Right atrium auricular region (tissue), 2 donors: ENCODE measurements at places on chromosomes 12 and 14. TPM values are rescaled to one million over a fixed set of nuclear protein-coding genes. Genes with fewer than 3 reads are reported as not detected.
A peak's percentile ranks its signal among the peaks of the same experiment; 100 is the strongest.

DNA sequence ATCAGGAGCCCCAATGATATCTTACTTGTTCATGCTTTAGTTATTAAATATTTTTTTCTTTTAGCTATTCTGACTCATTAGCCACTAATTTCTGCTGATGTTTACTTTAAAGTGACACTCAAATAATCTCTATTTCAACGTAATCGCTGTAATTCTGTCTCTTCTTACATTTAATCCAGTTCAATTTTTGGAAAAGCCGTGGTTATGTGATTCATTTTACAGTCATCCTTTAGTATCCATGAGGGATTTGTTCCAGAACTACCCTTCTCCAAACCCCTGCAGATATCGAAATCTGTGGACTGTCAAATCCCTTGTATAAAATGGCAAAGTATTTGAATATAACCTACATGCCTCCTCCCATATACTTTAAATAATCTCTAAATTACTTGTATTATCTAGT, 1103.4 kb downstream of the LRFN5 start:
- no peak overlapping the region for H3K27ac ChIP-seq
- no peaks in the 10 kb centered on the region for H3K4me1 ChIP-seq
- no peak for DNase-seq
- H3K27me3 ChIP-seq = no peaks in the 10 kb centered on the region
- no peak overlapping the region for H3K4me3 ChIP-seq

GRCh38 chr14:104682107-104682593, 7.3 kb upstream of the INF2 start:
- DNase-seq = no peak
- H3K27me3 ChIP-seq = no peaks in the 10 kb centered on the region
- H3K27ac ChIP-seq = peak overlapping the region; percentile 84
- no peaks in the 10 kb centered on the region for H3K4me1 ChIP-seq
- H3K4me3 ChIP-seq = peak overlapping the region; percentile 34

GRCh38 chr14:101103321-101103901, 199.9 kb upstream of the RTL1 start:
- no peak overlapping the region for H3K4me3 ChIP-seq
- H3K27ac ChIP-seq = no peak overlapping the region
- H3K4me1 ChIP-seq = no peaks in the 10 kb centered on the region
- no peaks in the 10 kb centered on the region for H3K27me3 ChIP-seq
- no peaks in the 10 kb centered on the region for H3K36me3 ChIP-seq
- DNase-seq = peak; percentile 49

GRCh38 chr12:76939701-76940100, 60.9 kb upstream of the CSRP2 start:
- H3K27ac ChIP-seq = no peak overlapping the region
- no peak for DNase-seq
- no peak overlapping the region for H3K4me3 ChIP-seq

GRCh38 chr12:68559984-68560850, 50.5 kb upstream of the RAP1B start:
- peak; percentile 85 for DNase-seq
- H3K4me1 ChIP-seq = no peaks in the 10 kb centered on the region
- H3K27ac ChIP-seq = no peak overlapping the region
- H3K36me3 ChIP-seq = no peaks in the 10 kb centered on the region
- no peaks in the 10 kb centered on the region for H3K27me3 ChIP-seq
- no peak overlapping the region for H3K4me3 ChIP-seq

The PMCH gene
- not detected for total RNA-seq

The ZNF705A gene
- not detected for total RNA-seq

DNA sequence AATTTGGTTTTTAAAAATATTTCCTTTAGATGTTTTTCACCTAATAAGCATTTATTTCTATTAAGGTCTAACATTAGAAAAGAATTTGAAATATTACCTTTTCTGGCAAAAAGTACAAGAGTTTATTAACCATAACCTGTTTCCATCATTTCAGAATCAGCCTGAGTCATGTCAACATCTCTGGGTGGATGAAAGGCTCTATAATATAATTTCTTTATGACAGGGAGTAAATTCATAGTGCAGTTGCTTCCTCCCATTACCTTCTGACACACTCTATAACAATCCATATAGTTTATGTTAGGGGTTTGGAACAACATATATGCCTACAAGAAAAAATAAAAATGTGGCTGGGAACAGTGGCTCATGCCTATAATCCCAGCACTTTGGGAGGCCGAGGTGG, 134.5 kb downstream of the SLC2A13 start:
- no peak overlapping the region for H3K27ac ChIP-seq
- H3K4me1 ChIP-seq = no peaks in the 10 kb centered on the region
- no peaks in the 10 kb centered on the region for H3K27me3 ChIP-seq

DNA sequence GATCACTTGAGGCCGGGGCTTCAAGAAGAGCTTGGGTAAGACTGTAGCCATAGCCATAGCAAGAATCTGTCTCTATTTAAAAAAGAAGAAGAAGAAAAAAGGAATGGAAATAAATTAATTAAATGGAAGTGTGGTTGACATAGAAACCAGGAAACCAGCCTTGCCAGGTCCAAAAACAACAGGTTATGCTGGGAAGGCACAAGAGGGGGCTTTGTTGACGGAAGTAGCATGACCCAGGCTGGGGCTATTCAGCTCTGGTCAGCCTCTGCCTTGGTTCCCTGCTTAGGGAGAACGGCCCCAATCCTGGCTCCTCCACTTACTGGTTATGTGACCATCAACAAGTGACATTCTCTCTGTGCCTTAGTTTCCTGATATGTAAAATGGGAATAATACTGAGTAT, 14.4 kb upstream of the GPR68 start:
- no peak for DNase-seq
- H3K4me1 ChIP-seq = peaks cover 24% of the 10 kb centered on the region
- no peaks in the 10 kb centered on the region for H3K36me3 ChIP-seq
- H3K27ac ChIP-seq = no peak overlapping the region
- H3K4me3 ChIP-seq = no peak overlapping the region

DNA sequence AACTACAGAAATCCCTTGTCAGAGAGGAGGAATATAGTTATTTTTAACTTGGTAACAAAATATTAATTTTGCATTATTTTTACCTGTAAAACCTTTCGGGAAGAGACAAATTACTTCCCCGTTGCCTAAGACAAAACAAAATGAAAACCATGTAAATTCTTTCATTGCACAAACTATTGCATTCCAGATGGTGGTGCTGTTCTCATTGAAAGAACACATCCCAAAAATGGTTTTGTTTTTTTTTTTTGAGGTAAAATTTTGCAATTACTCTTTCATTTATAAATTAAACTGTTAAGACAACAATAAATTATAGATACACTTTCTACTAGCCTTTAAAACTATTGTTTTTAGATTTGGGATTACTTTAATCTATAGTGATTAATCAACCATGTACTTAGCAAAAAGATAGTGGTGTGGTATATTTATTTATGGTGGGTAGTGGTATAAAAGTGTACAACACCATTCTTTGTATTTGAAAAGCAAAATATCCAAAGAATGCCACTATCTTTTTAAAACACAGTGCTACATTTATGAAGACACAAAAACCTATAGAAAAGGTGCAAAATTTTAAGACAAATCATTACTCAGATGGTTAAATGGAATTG, 115.5 kb downstream of the SLC38A1 start:
- H3K27me3 ChIP-seq = no peaks in the 10 kb centered on the region
- no peaks in the 10 kb centered on the region for H3K4me1 ChIP-seq

- no peaks in the 10 kb centered on the region for H3K27me3 ChIP-seq
- no peaks in the 10 kb centered on the region for H3K36me3 ChIP-seq
- H3K4me1 ChIP-seq = no peaks in the 10 kb centered on the region
- H3K4me3 ChIP-seq = no peak overlapping the region
- no peak overlapping the region for H3K27ac ChIP-seq
Observed at GRCh38 chr12:42962384-42962783, 372.8 kb upstream of the PRICKLE1 start.

The KCNH3 gene
- total RNA-seq = 0.19 TPM

DNA sequence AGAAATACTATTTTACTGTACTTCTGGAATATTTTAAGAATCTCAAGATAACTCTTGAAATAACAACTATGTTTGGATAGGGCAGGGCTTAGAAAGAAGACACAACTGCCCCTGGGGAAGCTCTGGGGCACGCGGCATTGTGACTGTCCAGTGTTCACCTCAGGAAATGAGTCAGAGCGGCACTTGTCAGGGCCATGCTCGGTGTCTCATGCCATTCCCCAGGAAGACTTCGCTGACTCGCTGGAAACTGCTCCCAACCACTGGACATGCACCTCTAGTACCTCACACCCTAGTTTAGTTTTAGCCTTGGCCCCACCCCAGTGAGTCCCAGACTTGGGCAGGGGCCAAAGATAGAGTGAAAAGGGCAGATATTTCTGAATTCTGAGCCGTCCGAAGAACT, 192.0 kb downstream of the TTC7B start:
- DNase-seq = peak; percentile 75
- H3K4me3 ChIP-seq = no peak overlapping the region
- H3K36me3 ChIP-seq = no peaks in the 10 kb centered on the region
- peak overlapping the region; percentile 72 for H3K27ac ChIP-seq
- no peaks in the 10 kb centered on the region for H3K27me3 ChIP-seq

The KCNMB4 gene
- total RNA-seq = 2.8 TPM

GRCh38 chr12:94286583-94287244, 138.3 kb downstream of the PLXNC1 start:
- H3K4me1 ChIP-seq = peaks cover 30% of the 10 kb centered on the region
- no peak overlapping the region for H3K27ac ChIP-seq
- H3K4me3 ChIP-seq = no peak overlapping the region
- DNase-seq = no peak
- H3K27me3 ChIP-seq = no peaks in the 10 kb centered on the region

The HOXC10 gene
- not detected for total RNA-seq

DNA sequence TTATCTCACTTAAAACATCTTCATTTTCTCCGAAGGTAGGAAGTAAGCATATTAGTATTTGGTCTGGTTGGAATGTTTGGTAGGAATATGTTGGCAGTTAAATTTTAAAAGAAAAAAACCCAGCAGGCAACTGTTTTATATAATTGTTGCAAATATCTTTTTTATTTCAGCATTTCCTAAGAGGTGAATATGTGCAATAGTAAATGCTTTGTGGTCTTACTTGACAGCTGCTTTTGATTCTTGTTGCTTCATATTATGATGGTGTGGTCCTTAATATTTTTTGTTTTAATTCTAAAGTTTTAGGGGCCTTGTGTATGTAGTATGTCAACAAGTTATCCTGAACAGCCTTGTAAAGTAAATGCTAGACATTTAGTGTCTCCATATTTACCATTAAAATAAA, 6.3 kb downstream of the TRAFD1 start:
- H3K4me1 ChIP-seq = no peaks in the 10 kb centered on the region
- H3K27me3 ChIP-seq = no peaks in the 10 kb centered on the region
- H3K27ac ChIP-seq = no peak overlapping the region
- no peak for DNase-seq
- H3K36me3 ChIP-seq = peaks cover 21% of the 10 kb centered on the region

- peaks cover 15% of the 10 kb centered on the region for H3K4me1 ChIP-seq
- no peak overlapping the region for H3K4me3 ChIP-seq
- no peaks in the 10 kb centered on the region for H3K36me3 ChIP-seq
- no peak for DNase-seq
- H3K27me3 ChIP-seq = no peaks in the 10 kb centered on the region
Observed at GRCh38 chr12:31897781-31898503, 61.3 kb upstream of the RESF1 start.

The CISTR gene
- total RNA-seq = not detected

- DNase-seq = no peak
- no peak overlapping the region for H3K4me3 ChIP-seq
Observed at GRCh38 chr12:27387473-27387872, 54.8 kb downstream of the BMAL2 start.

DNA sequence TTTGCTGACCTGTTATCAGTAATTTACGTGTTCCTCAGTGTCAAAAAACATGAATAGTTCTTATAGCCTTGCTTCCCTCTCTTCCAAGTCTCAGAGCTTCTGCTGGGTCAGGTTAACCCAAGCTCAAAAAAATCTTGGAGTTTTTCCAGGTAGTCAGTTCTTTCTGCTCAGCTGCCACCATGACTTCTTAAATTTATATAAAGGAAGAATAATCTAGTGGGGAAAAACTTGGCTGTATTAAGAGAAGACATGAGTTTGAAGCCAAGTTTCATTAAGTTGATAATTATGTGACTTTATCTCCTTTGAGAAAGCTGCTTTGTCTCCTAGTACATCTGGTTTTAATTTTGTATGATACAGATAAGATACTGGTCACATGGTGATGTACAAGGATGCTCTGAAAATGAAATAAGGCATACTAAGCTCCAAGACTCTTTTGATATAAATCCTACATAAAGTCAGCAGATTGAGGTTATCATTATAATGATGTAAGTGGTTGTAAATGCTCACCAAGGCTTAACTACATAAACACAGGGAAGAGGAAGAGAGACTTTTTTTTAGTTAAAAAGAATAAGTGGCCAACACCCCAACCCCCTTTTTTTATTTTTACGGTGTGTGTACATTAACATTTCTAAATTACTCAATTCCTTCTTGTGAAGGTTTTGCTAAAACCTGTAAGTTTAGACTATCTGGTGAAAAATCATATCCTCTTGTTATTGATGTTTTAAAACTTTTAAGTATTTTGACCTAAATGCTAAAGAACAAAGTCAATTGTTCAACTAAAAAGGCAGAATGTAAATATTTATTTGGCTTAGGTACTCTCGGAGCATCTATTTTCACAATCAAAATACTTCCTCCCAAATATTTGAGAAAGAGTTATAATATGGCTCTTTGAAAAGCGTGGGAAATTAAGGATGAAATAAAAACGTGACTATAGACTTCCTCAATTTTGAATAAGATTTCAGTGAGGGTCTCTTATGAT, 84.1 kb upstream of the SLC38A2 start:
- H3K27me3 ChIP-seq = no peaks in the 10 kb centered on the region
- H3K4me1 ChIP-seq = no peaks in the 10 kb centered on the region
- H3K4me3 ChIP-seq = no peak overlapping the region
- H3K36me3 ChIP-seq = no peaks in the 10 kb centered on the region
- H3K27ac ChIP-seq = no peak overlapping the region
- no peak for DNase-seq

DNA sequence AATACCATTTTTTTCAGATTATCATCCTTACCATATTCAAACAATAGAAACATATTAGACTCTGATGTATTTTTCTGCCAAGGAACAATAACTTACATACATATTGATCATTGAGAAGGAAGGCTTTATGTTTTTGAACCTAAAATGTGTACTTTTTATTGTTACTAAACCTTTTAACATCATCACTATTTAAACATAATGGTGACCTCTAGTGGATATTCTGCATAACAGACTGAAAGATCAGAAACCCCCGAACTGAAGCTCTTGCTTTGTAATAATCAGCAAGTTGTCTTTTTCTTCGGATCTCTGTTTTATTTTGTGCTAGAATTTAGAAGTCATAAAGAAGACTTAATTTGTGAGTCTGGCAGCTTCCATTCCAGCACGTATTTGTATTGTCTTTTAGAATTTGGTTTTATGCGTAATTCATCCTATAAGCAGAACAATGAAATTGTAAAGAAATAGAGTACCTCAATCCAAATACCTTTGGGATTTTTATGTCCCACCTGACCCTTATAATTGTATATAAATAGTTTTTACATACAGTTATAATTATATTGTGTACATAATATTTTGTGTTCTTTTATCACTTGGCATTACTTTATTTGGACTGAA, 125.9 kb upstream of the ATF1 start:
- H3K27me3 ChIP-seq = no peaks in the 10 kb centered on the region
- H3K27ac ChIP-seq = no peak overlapping the region
- H3K36me3 ChIP-seq = no peaks in the 10 kb centered on the region
- no peaks in the 10 kb centered on the region for H3K4me1 ChIP-seq
